ENCODE measurements at places on chromosomes 12 and 14. TPM values are rescaled to one million over a fixed set of nuclear protein-coding genes. Genes with fewer than 3 reads are reported as not detected.

TXNDC16 gene
- polyA plus RNA-seq, result 2.3 TPM

ZNF84 gene
- polyA plus RNA-seq, result 6.9 TPM

JPH4 gene
- 0.23 TPM for polyA plus RNA-seq

ZNF891 gene
- polyA plus RNA-seq, result 0.80 TPM

BRMS1L gene
- polyA plus RNA-seq, result 3.4 TPM

DNA sequence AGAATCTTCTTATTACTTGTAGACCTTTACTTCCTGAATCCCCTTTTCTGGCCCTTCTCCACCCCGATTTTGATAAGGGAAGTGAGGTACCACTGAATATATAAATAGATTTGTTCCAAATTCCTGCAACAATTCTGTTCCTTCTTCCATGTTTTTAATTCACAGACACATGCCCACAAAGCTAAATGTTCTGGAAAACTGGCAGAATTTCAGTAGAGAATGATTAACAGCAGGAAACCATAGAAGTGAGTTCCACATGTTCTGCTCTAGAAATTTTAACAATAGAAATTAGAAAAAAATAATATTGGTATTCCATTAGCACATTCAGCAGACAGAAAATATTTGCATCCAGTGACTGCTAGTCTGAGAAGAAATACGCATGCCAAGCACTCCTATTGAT lies 139.6 kb downstream of the SLC2A13 start:
- no peak overlapping the region for H3K27ac ChIP-seq
- H3K4me3 ChIP-seq, result no peak overlapping the region
- no peaks in the 10 kb centered on the region for H3K36me3 ChIP-seq
- H3K4me1 ChIP-seq, result no peaks in the 10 kb centered on the region
- no peak for DNase-seq

- no peaks in the 10 kb centered on the region for H3K27me3 ChIP-seq
- H3K36me3 ChIP-seq, result no peaks in the 10 kb centered on the region
- no peak overlapping the region for H3K27ac ChIP-seq
- no peaks in the 10 kb centered on the region for H3K4me1 ChIP-seq
- DNase-seq, result no peak
Measured at GRCh38 chr12:39127401-39127800, 222.0 kb upstream of the CPNE8 start.

DNA sequence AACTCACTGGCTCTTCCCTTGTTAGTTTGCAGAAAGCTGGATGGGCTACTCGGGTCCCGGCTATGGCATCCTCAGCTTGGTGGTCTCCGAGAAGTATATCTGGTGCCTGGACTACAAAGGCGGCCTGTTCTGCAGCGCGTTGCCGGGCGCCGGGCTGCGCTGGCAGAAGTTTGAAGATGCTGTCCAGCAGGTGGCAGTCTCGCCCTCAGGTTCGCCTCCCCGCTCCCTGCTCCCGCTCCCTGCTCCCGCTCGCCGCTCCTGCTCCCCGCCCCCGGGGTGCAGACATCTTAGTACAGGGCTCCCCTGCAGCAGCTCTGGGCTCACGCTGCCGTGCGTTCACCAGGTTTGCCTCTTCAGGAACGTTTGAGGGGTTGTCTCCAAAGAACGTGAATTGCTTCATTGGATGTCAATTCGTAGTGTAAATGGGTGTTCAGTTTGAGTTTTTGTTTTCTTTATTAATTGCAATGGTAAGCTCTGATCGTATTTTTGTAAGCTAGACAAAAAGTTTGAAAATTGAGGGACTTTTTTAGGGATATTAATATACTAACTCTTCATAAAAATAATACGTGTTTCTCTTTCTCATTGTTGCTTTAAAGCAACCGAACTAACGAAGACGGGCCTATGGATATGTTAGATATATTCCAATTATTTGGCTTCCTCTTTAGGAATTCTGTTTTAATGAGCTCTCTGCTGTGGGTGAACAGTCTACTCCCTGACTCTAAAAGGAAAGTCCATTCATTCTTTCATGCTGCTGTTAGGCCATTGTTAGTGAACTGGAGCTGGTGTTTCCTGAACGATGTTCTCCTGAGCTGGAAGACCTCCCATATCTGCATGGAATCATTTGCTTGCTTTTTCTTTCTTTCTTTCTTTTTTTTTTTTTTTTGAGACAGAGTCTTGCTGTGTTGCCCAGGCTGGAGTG lies 71.3 kb downstream of the ANKRD9 start:
- H3K4me1 ChIP-seq, result no peaks in the 10 kb centered on the region
- peak overlapping the region; percentile 38 for H3K27ac ChIP-seq
- peak; percentile 92 for DNase-seq
- no peaks in the 10 kb centered on the region for H3K36me3 ChIP-seq
- H3K4me3 ChIP-seq, result no peak overlapping the region

DNA sequence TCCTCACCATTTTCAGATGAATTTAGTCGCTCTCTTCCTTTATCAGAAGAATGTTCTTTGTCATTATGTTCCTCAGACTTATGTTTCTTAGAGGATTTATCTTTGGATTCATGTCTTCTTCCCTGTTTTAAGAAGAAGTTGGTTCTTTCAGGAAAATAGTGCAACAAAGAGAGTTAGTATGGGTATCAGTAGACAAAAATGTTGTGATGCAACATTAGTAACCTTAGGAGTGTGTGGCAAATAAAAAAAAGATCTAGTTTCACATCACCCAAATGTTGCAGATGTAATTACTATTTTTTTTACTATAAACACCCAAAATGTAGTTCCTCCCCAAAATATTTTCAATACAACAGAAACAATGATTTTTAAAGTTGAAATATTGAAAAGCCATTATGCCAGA lies 7.8 kb downstream of the RSRC2 start:
- no peak overlapping the region for H3K4me3 ChIP-seq
- peaks cover 86% of the 10 kb centered on the region for H3K36me3 ChIP-seq
- no peak for DNase-seq
- H3K27ac ChIP-seq, result no peak overlapping the region
- peaks cover 26% of the 10 kb centered on the region for H3K4me1 ChIP-seq

GRCh38 chr12:94754653-94755052 lies 104.3 kb upstream of the TMCC3 start:
- H3K27ac ChIP-seq, result no peak overlapping the region
- no peak overlapping the region for H3K4me3 ChIP-seq
- no peak for DNase-seq
- no peaks in the 10 kb centered on the region for H3K27me3 ChIP-seq
- H3K4me1 ChIP-seq, result no peaks in the 10 kb centered on the region

GRCh38 chr14:54425537-54426274 lies 15.5 kb downstream of the CNIH1 start:
- H3K36me3 ChIP-seq, result peaks cover 84% of the 10 kb centered on the region
- no peak for DNase-seq
- H3K27ac ChIP-seq, result no peak overlapping the region
- no peaks in the 10 kb centered on the region for H3K27me3 ChIP-seq
- no peaks in the 10 kb centered on the region for H3K4me1 ChIP-seq
- no peak overlapping the region for H3K4me3 ChIP-seq

DNA sequence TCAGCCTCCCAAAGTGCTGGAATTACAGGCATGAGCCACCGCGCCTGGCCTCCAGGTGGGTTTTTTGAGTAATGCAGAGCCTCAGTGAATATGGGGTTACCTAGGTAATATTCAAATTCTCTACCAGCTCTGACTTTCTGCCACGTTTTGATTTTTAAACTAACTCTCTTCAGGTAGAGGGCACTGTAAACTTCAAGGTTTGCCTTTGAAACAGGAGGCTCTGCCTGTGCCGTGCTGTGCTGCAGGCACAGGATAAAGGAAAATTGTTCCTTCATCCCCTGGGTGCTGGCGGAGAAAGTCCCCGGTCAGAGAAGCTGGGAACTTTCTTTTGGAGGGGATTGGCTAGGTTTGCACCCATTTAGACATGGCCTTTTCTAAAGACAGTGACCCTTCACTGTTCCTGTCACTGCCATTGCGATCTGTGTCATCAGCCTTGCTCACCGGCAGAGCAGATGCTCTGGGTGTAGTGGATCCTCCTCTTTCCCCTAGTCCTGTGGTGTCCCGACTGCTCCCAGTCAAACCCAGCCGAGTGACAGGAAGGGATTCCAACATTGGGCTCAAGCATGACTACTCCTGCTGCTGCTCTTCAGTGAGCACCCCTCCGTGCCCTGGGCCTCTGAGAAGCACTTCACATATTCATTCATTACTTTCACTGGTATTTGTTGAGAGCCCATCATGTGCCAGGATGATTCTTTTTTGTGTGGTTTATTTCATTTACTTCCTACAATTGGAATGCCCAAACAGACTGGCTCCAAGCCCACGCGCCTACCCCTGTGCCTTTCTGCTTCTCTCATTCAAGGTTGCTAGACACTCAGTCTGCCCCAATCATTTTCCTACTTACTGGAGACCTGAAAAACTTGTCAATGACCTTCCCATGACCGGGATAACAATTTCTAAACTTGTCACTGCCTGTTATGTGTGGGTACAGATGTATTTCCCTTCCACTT lies 103.6 kb downstream of the TMEM30B start:
- H3K36me3 ChIP-seq, result no peaks in the 10 kb centered on the region
- no peaks in the 10 kb centered on the region for H3K27me3 ChIP-seq
- DNase-seq, result no peak
- peaks cover 7% of the 10 kb centered on the region for H3K4me1 ChIP-seq
- no peak overlapping the region for H3K4me3 ChIP-seq
- no peak overlapping the region for H3K27ac ChIP-seq

DNA sequence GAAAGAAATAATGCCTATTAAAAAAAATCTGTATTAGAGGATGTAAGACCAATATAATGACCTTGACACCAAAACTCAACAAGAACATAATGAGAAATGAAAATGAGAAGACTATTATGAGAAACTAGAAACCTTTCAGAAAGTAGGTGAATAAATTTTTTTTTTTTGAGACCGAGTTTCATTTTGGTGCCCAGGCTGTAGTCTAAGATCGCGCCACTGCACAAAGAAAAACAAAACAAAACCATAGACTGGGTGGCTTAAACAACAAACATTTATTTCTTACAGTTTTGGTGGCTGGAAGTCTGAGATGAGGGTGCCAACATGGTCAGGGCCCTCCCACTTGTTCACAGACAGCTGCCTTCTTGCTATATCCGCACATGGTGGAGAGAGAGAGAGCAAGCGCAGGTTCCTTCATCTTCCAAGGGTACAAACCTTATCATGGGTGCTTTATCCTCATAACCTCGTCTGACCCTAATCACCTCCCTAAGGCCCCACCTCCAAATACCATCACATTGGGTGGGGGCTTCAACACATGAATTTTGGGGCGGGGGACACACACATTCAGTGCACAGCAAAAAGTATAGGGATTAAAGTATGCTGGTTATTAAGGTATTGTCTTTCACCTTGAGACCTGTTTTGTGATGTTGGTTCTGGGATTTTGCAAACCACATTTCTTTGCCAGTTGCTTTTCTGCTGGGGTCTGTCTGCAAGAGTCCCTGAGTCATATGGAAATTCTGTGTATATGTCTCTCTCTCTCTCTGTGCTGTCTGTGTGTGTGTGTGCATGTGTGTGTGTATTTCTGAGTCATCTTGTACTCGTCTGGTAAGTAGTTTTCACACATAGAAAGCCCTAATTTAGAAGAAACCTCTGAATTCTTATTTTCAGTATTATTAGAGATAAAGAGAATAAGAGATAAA lies 26.2 kb downstream of the ZCRB1 start:
- H3K4me1 ChIP-seq, result no peaks in the 10 kb centered on the region
- no peaks in the 10 kb centered on the region for H3K27me3 ChIP-seq
- H3K4me3 ChIP-seq, result no peak overlapping the region
- DNase-seq, result no peak
- H3K36me3 ChIP-seq, result no peaks in the 10 kb centered on the region
- H3K27ac ChIP-seq, result no peak overlapping the region

Measured in heart left ventricle (tissue), 16 donors.